ENCODE measurements at places on chromosomes 7 and 10. TPM values are rescaled to one million over a fixed set of nuclear protein-coding genes. Genes with fewer than 3 reads are reported as not detected.

- DNase-seq: peak; percentile 83
- no peak overlapping the region for H3K4me3 ChIP-seq
- no peaks in the 10 kb centered on the region for H3K36me3 ChIP-seq
- H3K27me3 ChIP-seq: no peaks in the 10 kb centered on the region
These were observed 48.3 kb downstream of the TMEM270 start for GRCh38 chr7:73909051-73909941.

GRCh38 chr10:94376865-94377264, 14.1 kb upstream of the NOC3L start:
- H3K36me3 ChIP-seq: no peaks in the 10 kb centered on the region
- H3K27me3 ChIP-seq: no peaks in the 10 kb centered on the region
- no peak overlapping the region for H3K4me3 ChIP-seq

DNA sequence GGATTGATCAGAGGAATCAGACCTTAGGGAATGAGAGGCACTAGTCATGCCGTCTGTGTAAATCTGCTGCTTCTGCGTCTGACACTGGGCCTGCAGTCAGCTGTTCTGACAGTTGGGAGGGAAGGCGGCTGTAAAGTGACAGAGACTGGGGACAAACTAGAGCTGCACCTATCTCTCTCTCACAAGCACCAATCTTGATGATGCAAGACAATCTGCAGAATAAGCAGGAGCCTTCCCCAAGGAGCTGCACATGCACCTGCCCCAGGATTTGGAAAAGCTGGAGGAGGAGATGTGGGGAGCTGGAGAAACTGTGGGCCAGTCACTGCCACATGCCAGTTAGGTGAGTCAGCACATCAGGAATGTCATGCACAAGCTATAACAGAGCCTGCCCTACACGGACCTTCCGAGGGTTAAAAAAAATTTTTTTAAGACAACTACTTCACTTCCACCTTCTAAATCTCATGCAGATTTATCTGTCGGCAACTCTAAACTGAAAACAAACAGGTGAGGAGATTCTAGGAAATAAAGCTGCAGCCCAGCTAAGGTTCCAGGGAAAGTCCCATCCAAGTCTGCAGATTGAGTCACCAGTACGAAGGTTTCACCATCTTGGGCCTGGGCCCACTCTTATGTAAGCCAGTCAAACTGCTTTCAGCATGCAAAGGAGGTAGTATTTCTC, 39.2 kb downstream of the ENO4 start:
- peak overlapping the region; percentile 17 for H3K27ac ChIP-seq
- no peak overlapping the region for H3K4me3 ChIP-seq
- no peaks in the 10 kb centered on the region for H3K27me3 ChIP-seq
- H3K36me3 ChIP-seq: no peaks in the 10 kb centered on the region
- H3K4me1 ChIP-seq: peaks cover 3% of the 10 kb centered on the region

DNA sequence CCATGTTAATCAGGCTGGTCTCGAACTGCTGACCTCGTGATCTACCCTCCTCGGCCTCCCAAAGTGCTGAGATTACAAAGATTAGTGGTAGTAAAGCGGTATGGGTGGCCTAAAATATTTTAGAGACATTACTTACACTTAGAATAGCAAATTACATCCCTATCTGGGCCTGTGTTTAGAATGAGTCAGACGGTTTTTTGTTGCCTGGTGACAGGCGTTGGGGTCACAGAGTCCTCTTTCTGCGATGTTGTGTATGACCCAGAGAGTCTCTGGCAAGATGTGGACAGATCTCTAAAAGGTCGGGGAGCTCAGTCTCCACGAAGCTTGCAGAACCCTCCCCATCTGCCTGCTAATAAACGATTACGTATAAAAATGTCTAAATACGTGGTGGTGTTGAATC, 39.6 kb upstream of the PRKCQ start:
- peaks cover 3% of the 10 kb centered on the region for H3K27me3 ChIP-seq
- H3K4me1 ChIP-seq: no peaks in the 10 kb centered on the region
- H3K4me3 ChIP-seq: no peak overlapping the region
- no peak for DNase-seq
- H3K27ac ChIP-seq: no peak overlapping the region

DNA sequence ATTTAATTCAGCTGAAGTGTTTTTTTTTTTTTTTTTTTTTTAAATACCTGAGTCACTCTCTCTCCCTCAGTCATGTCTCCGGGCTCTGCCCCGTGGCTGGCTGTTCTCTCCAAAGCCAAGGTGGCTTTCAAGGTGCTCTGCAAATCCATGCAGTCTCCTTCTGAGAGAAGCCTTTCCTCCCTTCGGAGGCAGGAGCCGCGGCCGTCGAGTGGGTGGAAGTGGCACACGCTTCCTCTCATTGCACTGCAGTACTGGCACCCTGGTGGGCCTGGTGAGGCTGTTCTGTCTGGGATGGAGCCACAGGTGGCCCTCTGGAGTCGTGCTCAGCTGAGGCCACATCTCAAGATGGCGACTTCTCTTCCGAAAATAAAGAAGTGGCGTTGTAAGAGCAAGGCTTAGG, 221.8 kb downstream of the GLRX3 start:
- H3K4me3 ChIP-seq: no peak overlapping the region
- DNase-seq: no peak
- H3K4me1 ChIP-seq: no peaks in the 10 kb centered on the region
- no peaks in the 10 kb centered on the region for H3K36me3 ChIP-seq
- H3K27ac ChIP-seq: no peak overlapping the region

The NRCAM gene
- 15.5 TPM for total RNA-seq

The SPOCK2 gene
- 24.1 TPM for total RNA-seq

The PLAC9 gene
- 53.1 TPM for total RNA-seq

The LRMDA gene
- total RNA-seq: 40.8 TPM

The CHRM2 gene
- 0.61 TPM for total RNA-seq

The GNGT1 gene
- total RNA-seq: not detected

DNA sequence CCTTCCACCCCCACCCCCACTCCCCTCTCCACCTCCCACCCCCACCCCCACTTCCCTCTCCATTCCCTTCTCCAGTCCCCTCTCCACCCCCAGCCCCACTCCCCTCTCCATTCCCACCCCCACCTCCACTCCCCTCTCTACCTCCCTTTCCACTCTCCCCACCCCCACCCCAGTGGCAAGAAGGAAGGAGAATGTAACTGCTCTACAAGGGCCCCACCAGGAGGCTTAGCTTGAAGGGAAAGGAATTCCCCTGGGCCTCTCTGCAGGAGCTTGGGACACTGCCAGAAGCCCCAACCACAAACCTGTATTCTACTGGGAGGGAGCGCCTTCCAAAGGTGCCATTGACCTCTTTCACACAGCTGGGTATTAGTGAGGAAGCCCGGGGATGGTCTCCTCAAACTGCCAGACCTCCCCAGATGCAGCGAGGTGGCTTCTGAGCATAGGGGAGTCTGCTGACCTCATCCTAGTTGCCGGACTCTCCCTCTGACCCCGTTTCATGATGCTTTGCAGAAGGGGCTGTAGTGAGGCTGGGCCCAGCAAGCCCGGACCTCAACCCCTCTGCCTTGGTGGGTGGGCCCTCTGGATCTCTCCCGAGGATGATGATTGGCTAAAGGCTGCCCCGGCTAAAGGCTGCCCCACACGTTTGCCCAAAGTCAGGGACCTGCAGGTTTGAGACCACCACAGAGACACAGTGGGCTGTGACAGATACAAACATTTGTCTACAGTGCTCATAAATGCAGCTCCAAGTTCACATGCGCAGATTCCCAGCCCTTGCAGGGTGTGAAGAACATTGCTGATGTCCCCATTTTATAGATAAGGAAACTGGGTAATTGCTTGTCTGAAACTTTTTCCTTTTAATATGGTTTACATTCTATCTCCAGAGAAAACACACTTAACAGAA, 2.9 kb downstream of the DEPP1 start:
- peak overlapping the region; percentile 48 for H3K27ac ChIP-seq
- H3K4me1 ChIP-seq: peaks cover 15% of the 10 kb centered on the region
- DNase-seq: peak; percentile 78
- peak overlapping the region; percentile 44 for H3K4me3 ChIP-seq

- no peak for DNase-seq
- H3K27ac ChIP-seq: no peak overlapping the region
- peaks cover 5% of the 10 kb centered on the region for H3K4me1 ChIP-seq
- H3K36me3 ChIP-seq: no peaks in the 10 kb centered on the region
- no peak overlapping the region for H3K4me3 ChIP-seq
These were observed 120.1 kb upstream of the STK17A start for GRCh38 chr7:43462836-43463235.

DNA sequence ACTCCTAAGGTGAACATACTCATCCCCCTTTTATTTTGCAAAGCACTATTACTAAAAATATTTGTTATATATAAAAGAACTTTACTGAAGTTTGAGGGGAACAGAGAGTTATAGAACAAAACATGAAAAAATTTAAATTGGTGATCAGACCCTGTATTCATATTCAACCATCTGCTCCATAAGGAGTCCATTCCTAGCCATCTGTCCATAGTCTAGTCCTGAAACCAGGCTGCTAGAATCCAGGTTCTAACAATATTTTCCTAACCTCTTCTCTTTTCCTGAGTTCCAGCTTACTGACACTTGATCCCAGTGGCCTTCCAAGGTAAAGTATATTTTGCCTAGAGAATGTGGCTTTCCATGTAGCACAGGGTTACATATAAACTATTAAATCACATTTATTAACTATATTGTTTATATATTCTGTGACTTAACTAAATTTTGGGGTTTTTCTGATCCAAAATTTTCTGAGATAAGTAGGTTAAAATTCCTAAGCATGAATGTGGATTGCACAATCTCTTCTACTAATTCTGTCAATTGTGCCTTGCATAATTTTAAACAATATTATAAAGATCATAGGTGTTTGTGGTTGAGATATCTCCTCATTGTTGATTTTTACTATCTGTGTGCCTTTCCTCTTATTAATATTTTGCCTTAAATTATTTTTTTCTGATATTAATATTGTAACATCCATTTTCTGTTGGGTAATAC, 137.6 kb upstream of the MAGI2 start:
- no peaks in the 10 kb centered on the region for H3K36me3 ChIP-seq
- no peak overlapping the region for H3K27ac ChIP-seq
- H3K4me1 ChIP-seq: no peaks in the 10 kb centered on the region
- DNase-seq: no peak

The TCF7L2 gene
- total RNA-seq: 30.0 TPM

DNA sequence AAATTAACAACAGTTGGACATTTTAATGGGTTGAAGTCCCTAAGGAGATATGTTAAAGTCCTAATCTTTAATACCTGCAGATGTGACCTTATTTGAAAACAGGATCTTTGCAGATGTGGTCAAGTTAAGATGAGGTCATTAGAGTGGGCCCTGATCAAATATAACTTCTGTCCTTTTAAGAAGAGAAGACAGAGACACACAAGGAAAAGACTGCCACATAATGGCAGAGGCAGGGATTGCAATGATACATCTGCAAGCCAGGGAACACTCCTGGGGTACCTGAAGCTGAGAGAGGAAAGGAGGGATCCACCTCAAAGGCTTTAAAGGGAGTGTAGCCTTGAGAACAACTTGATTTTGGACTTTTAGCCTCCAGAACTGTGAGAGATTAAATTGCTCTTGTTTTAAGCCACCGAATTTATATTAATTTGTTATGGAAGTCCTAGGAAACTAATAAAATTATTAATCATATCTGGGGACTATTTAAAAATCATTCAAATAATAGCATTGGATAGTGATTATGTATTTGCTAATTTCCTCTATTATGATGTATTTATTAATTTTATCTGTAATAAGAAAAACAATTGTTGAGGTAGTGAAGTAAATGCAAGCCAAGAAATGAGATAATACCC, 700.0 kb upstream of the PCDH15 start:
- H3K4me3 ChIP-seq: no peak overlapping the region
- peak; percentile 21 for DNase-seq
- no peaks in the 10 kb centered on the region for H3K36me3 ChIP-seq
- no peaks in the 10 kb centered on the region for H3K4me1 ChIP-seq
- no peak overlapping the region for H3K27ac ChIP-seq

DNA sequence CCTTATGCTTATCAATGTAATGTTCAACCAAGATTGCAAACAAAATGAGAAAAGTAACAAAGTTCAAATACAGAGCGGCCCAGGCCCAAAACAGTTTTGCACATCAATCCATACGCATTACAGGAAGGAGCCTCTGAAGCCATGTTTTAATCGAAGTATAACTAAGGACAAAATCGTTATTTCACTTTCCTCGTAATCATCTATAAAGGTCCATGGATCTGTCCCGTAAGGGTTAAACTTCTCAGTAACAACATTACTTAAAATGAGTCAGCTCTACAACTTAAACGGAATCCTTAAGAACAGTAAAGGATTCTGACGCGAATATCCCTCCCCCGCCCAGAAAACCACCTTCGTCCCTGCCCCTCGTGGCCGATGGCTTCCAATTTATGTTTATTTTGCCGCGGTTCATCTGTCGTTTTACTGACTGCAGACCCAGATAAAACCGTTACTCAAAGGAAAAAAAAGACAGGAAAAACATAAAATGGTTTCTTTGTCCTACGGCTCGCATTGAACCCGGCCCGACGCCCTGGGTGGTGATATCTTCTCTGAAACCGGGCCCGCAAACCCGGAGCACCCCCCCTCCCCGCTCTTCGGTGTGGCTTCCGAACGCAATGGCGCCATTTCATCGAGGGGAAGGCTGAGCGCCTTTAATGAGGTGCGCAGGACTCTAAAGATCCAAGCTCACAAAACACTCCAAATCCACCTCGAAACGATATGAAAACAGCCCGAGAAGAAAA, 1.1 kb downstream of the HNRNPA2B1 start:
- no peaks in the 10 kb centered on the region for H3K27me3 ChIP-seq
- peaks cover 15% of the 10 kb centered on the region for H3K4me1 ChIP-seq
- H3K27ac ChIP-seq: peak overlapping the region; percentile 95

DNA sequence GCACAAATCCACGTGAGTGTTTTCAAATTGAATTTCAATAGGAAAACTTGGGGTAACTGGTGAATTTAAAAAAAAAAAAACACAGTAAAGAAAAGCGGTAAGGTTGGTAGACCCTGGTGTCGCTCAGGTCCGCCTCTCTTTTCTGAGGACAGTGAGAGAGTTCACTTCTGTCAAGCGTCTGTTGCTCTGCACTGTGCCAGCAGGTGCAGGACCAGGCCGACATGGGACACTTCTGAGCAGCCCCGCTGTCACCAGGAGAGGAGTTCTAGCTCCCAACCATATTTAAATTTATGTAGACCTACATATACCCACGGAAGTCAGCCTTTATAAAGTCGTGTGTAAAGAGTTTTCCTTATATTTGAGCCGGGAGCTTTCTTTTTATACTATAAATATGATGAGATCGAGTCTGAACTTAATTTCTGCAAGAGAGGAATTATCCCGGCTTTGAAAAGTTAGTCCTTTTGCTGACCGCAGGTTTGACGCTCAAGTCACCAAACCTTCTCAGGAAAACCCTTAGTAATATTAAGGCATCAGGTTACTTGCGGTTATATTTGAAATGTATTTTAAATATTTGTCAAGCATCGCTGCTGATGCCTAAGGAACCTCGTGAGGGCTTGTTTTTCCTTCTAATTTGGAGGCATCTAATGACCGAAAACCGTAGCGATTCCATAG, 531 bp downstream of the IKZF1 start:
- DNase-seq: no peak
- no peaks in the 10 kb centered on the region for H3K4me1 ChIP-seq
- H3K36me3 ChIP-seq: no peaks in the 10 kb centered on the region
- peak overlapping the region; percentile 85 for H3K27ac ChIP-seq

The ADCK2 gene
- 11.3 TPM for total RNA-seq

Measured in lung (tissue), 17 donors.